ENCODE measurements at places on chromosomes 13 and 19.

GRCh38 chr19:55071129-55071502, 4.6 kb upstream of the EPS8L1 start:
- peak; percentile 74 for DNase-seq

GRCh38 chr19:13700621-13701020, 63.7 kb upstream of the MRI1 start:
- DNase-seq: no peak

- DNase-seq: peak; percentile 50
Measured at GRCh38 chr13:27489456-27489855, 39.1 kb upstream of the MTIF3 start.

DNA sequence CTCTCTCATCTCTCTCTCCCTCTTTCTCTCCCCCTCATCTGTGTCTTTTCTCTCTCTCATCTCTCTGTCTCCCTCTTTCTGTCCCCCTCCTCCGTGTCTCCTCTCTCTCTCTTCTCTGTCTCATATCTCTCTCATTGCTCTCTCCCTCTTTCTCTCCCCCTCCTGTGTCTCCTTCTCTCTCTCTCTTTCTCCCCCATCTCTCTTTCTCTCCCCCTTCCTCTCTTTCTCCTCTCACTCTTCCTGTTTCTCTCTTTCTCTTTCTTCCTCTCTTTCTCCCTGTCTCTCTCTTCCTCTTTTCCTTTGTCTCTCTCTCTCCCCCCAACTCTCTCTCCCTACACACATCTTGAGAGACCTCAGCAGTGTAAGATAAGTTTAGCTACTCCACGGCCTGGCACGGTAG, 4.9 kb upstream of the RDH13 start:
- no peak for DNase-seq

DNA sequence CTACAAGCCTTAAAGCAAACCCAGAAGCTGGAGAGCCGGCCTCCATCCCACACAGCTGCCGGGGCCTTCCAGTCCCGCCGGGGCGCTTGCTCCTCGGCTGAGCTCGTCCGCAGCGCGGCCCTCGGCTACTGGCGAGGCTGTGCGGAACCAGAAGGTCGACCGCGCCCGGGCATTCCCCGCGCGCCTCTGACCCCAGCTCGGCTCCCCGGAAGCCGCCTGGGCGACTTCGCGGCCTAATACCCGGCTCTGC, 863 bp downstream of the ANKRD10 start:
- no peak for DNase-seq

DNA sequence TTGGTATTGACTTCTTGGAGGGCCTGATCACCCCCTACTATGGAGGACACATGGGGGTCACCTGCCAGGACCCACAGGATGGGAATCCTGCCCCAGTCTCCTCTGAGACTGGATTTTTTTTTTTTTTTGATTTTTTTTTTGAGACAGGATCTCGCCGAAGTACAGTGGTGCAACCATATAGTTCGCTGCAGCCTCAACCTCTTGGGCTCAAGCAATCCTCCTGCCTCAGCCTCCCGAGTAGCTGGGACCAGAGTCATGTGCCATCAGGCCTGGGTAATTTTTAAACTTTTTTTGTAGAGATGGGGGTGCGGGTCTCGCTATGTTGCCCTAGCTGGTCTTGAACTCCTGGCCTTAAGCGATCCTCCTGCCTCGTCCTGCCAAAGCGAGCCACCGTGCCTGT, 14.2 kb upstream of the ADGRE5 start:
- DNase-seq: no peak

- no peak for DNase-seq
Measured at GRCh38 chr19:1647501-1648458, 4.6 kb downstream of the TCF3 start.

GRCh38 chr13:108629181-108629752, at the start of gene MYO16:
MYO16 (plus strand) TSS chr13:108629611; CDS start chr13:108629845, 234 bp downstream.
- DNase-seq: peak; percentile 54

GRCh38 chr19:12666265-12667048, at the start of the genes MAN2B1 and WDR83:
MAN2B1 (minus strand) TSS chr19:12666742; CDS start chr19:12666701, 41 bp downstream.
WDR83 (plus strand) TSS chr19:12666807; CDS start chr19:12669791, 2,984 bp downstream.
- DNase-seq: peak; percentile 87

GRCh38 chr13:36377826-36378468, 31.8 kb upstream of the SPART start:
- peak; percentile 20 for DNase-seq

DNA sequence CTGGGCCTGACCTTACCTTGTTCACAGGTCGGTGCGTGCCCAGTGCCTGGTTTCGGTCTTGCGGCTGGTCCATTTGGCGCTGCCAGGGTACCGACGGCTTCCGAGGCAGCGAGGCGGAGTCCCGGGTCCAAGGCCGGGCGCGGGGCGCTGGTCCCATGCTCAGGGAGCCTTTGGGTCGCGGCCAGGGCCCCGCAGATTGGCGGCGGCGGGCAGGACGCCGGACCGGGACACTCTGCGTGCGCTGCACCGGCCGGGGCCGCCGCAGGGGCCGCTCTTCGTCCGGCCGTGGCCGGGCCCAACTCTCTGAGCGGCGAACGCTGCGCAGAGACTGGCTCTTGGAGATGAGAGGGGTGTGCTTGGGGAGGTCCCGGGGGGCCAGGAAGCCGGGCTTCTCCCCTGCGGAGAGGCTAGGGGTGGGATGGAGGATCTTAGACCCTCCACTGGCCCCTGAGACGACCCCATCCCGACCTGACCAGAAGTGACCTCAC, 3.4 kb upstream of the WIZ start:
- DNase-seq: no peak

- peak; percentile 98 for DNase-seq
Measured at GRCh38 chr19:57819475-57820148, 4.9 kb upstream of the ZNF552 start.

GRCh38 chr19:53389978-53390377, 5.0 kb upstream of the ZNF765 start:
- DNase-seq: peak; percentile 43

- no peak for DNase-seq
Measured at GRCh38 chr19:15923702-15924101, 10.6 kb downstream of the CYP4F11 start.

DNA sequence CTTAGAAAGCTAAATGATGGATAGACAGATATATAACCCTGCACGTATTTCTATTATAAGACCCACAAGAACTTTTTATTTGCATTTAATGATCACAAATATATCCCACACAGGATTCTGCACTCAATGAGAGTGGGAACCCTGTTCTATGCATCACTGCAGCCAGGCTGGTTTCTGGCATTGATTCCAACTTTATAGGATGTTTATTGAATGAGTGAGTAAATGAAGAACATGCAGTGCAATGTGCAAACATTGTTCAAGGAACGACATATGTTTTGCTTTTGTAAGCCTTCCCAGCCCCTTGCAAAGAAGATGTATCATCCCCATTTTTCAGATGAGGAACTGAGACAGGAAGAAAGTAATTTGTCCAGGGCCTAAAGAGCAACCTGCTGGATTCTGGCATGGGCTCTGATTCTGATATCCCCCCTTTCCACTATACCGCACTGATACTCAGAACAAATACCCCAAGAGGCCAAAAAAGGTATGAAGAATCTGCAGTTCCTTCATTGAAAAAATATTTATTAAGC, 246.3 kb downstream of the LACC1 start:
- no peak for DNase-seq

- DNase-seq: no peak
Measured at GRCh38 chr13:54999399-54999907, 1970.8 kb downstream of the OLFM4 start.

DNA sequence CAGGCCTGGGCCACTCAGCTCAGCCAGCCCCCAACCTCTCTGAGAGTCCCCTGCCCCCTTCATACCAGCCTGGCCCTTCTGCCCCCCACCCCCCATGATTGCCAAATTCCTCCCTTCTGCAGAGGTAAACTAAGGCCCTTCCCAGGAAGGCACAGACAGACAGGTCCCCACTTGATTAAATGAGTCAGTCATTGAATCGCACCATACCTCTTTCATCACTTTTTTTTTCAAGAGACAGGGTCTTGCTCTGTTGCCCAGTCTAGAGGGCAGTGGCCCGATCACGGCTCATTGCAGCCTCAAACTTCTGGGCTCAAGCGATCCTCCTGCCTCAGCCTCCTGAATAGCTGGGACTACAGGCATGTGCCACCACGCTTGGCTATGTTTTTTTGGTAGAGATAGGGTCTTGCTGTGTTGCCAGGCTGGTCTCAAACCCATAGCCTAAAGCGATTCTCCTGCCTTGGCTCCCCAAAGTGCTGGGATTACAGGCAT, 6.0 kb downstream of the PODNL1 start:
- DNase-seq: no peak

GRCh38 chr19:13100841-13101589, 1.6 kb downstream of the LYL1 start:
- no peak for DNase-seq

DNA sequence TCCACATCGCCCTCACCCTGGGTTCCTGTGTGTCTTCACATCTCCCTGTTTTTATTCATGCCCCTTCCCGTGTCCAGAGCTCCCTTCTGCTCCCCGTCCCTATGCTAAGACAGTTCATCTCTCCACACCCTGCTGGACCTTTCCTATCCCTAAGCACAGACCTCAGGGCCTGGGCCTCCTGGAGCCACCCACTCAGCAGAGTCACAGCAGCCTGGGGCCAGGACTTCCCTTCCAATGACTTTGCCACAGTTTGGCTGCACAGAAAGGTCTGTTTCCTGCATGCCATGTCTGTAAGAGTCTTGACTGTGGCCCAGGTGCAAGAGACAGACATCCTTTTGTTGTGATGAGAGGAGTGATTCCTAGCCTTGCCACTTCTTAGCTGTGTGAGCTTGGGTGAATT, 470.7 kb downstream of the TSHZ3 start:
- no peak for DNase-seq

- DNase-seq: no peak
Measured at GRCh38 chr19:38542040-38542439, 75.7 kb downstream of the MAP4K1 start.

DNA sequence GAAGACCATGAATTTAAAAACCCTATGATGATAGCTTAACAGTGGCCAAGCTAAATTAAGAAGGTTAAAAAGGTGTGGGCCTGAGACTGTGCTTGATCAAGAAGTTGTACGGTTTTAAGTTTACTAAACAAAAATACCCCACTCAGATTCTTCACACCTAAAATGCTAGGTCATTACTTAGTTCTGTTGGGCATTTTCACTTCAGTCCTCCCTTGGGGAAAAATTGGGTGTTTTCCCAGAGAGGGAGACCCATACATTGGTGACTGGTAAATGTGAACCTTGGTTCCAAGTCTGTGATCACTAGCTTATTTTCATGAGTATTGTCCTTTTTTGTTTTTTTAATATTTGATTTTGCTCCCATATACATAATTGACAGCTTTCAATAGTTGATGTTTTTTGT, 44.4 kb downstream of the MTUS2 start:
- DNase-seq: no peak

- no peak for DNase-seq
Measured at GRCh38 chr19:2700660-2701360, 1.7 kb downstream of the GNG7 start.

GRCh38 chr13:24323036-24323738, 13.8 kb downstream of the C1QTNF9 start:
- DNase-seq: no peak

GRCh38 chr19:58498316-58499020, 13.3 kb downstream of the SLC27A5 start:
- peak; percentile 31 for DNase-seq

DNA sequence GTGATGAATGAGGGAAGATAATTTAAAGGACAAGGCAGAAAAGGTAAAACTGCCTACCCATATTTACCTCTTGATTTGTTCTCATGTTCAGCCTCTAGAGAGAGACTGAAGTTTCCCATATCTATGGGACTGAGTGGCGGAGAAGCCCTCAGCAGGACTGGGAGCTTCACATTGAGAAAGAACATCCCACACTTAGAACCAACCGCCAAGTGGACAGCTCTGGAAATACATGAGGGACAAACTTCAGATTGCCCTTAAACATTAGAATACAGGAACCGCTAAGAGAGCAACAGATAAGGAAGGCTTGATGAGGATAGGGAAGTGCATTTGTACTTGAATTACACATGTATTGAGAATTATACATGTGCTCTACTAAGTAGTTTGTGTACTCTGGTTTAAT, 316.0 kb upstream of the MIR17HG start:
- DNase-seq: no peak

- DNase-seq: peak; percentile 52
Measured at GRCh38 chr13:98581971-98582702, 5.2 kb upstream of the STK24 start.

GRCh38 chr19:6717441-6717971, 2.9 kb downstream of the C3 start:
- no peak for DNase-seq

- peak; percentile 14 for DNase-seq
Measured at GRCh38 chr13:98048265-98048664, 94.6 kb upstream of the FARP1 start.

- no peak for DNase-seq
Measured at GRCh38 chr13:110436276-110436675, 125.2 kb downstream of the RAB20 start.

DNA sequence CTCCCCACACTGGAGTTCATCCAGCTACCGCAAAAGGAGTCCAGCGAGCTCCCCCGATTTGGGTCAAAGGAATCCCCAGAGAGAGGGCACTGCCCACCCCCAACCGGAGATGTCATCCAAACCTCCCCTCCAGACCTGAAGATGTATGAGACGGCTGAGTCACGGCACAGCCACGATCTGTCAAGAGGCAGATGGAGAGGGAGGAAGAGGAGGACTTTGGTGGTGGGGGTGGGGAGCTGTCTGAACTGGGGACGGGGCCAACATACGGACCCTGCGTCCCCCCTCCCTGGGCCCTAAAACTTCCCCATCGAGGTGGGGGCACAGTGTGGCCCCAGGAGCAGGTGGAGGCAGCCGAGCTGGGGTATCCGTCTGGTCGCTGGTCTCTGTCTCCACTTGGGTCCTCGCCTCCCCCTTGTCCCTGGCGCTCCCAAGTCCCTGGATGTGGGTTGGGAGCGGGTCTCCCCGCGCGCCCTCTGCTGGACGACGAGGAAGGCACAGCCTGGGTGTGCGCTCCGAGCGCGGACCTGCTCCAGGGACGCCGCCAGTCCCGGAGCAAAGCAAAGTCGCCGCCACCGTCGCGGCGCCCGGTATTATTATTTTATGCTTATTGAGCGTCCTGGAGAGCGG, 3.8 kb downstream of the PDE4A start:
- DNase-seq: peak; percentile 81

DNA sequence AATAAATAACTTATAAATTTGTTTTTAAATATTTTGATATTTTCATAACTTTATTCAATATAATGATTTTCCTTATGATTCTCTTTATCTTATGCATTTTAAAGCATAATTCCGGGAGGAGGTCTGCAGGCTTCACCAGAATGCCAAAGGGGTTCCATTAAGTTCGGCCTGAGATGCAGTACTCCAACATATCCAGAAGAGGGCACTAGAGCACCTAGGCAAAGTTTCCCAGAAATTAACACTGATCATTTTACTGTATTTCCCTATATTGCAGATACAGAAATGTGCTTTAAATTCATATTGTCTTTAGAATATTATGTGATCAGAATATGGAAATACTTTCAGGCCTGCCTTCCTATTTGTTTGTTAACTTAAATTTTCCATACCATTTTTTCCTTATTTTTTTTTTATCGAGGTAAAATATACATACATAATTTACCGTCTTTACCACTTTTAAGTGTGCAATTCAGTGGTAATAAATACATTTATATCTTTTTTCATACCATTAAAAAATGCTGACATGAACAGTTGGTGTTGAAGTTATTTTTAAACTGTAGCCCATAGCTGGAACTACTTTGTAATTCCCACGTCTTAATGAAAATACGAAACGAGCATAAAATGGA, 58.9 kb upstream of the TM9SF2 start:
- DNase-seq: peak; percentile 48

GRCh38 chr19:49020931-49021895, 2.9 kb downstream of the CGB3 start:
- DNase-seq: no peak

Data from muscle of leg (tissue), 16 donors.